ENCODE measurements at places on chromosomes 7 and 10.

GRCh38 chr10:96910488-96911395, 78.6 kb downstream of the LCOR start:
- DNase-seq, result peak; percentile 31

- DNase-seq, result peak; percentile 5
These were observed 173.9 kb upstream of the SP4 start for GRCh38 chr7:21253740-21254687.

- no peak for DNase-seq
These were observed 171.2 kb downstream of the ZNF365 start for GRCh38 chr10:62545160-62546066.

- no peak for DNase-seq
These were observed 527 bp downstream of the PDIA4 start for GRCh38 chr7:149027611-149028345.

GRCh38 chr10:77603534-77603927, 34.1 kb downstream of the KCNMA1 start:
- DNase-seq, result no peak

DNA sequence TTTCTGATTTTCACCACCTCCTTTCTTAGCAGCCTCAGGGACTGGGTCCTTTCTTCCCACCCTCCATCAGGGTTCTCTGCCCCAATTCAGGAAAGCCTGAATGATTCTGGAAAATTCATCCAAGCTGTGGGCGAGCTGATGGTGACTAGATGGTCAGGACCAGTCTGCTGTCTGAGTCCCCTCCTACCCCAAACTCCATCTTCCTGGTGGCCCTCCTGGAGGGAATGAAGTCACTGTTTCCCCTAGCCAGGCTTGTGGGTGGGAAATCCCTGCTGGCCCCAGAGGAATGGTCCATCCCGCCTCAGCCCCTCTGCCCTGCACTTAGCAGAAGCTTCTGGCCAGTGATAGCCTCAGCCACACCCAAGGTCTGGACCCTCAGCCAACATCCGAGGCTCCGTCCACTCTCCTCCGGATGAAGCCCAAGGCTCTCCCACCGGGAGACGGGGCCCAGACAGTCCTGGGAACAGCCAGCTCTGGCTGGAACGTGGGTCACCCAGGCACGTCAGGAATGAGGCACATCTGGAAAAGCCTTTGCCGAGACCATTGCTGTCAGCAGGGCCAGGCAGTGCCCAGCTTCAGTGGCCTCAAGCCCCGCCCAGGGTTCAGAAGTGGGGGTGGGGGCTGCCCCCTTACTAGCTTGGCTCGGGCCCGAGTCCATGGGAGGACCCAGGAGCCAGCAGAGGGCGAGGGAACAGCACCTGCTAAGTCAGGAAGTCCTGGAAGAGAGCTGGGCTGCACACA, 4.0 kb upstream of the AQP1 start:
- no peak for DNase-seq

DNA sequence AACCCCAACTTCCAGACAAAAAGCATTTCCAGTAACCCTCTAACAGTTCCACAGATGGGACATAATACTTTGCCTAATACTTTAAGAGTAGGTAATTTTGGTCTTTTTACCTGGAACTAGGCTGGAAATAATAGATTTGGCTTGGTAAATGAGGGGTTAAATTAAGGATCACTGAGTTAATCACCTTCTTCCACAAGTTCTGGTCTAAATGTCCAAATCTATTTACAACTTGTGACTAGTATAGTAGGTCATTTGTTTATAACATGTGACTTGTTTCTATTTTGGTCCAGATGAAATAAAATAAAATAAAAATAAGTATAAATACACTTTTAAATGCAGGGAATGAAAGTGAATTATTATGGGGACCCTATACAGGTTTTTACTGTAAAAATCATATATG, 80.1 kb downstream of the PRKCQ start:
- no peak for DNase-seq

- no peak for DNase-seq
These were observed 44.4 kb downstream of the CTTNBP2 start for GRCh38 chr7:117828825-117829224.

- peak; percentile 53 for DNase-seq
These were observed 7.8 kb downstream of the ELMO1 start for GRCh38 chr7:37440738-37441385.

DNA sequence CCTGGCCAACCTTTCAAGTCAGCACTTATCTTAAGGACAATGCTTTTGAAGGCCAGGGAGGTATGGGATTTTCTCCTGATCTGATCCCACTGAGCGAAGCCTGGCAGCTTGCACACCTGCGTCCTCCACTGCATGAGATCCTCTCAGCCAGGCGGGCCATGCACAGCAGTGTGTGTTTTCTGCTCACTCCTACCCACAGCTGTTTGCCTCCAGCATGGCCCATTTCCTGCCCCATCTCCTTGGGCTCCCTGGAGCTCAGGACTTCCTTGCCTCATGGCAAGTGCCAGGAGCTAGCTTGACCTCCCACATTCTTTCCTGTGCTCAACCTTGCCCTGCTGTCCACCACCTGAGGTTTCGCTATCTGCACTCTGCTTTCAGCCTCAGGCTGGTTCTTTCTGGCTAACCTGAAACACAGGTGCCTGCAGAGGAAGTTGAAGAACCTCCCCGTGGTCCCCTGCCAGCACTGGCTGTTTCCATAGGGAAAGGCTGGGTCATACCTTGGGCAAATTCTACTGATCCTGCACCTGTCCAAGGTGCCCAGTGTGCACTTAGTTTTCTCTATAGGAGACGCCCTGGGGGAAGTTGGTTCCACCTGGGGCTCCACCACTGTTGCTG, 43.9 kb upstream of the EEPD1 start:
- DNase-seq, result no peak

- DNase-seq, result no peak
These were observed 79.9 kb upstream of the SLC26A5 start for GRCh38 chr7:103525937-103526336.

DNA sequence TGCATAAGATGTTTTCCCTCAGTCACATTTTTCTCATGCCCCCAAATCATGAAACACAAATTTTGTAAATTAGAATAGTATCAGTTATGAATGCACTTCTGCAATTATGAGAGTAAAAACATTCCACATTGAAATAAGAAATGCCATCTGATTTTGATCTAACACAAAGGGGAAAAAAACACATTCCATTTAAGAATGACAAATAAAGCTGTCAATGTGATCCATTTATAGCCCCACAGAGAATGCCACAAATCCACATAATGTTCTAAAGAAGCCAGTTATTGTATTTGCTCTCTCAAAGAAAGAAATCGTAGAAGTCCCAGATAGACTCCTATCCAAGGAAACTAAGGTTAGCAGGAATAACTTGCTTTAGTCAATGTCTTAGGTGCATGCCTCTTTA, 48.7 kb upstream of the RHOBTB1 start:
- no peak for DNase-seq

- DNase-seq, result no peak
These were observed 129.7 kb downstream of the ADRA2A start for GRCh38 chr10:111206521-111206920.

- no peak for DNase-seq
These were observed 52.5 kb downstream of the PROSER2 start for GRCh38 chr10:11875494-11876281.

DNA sequence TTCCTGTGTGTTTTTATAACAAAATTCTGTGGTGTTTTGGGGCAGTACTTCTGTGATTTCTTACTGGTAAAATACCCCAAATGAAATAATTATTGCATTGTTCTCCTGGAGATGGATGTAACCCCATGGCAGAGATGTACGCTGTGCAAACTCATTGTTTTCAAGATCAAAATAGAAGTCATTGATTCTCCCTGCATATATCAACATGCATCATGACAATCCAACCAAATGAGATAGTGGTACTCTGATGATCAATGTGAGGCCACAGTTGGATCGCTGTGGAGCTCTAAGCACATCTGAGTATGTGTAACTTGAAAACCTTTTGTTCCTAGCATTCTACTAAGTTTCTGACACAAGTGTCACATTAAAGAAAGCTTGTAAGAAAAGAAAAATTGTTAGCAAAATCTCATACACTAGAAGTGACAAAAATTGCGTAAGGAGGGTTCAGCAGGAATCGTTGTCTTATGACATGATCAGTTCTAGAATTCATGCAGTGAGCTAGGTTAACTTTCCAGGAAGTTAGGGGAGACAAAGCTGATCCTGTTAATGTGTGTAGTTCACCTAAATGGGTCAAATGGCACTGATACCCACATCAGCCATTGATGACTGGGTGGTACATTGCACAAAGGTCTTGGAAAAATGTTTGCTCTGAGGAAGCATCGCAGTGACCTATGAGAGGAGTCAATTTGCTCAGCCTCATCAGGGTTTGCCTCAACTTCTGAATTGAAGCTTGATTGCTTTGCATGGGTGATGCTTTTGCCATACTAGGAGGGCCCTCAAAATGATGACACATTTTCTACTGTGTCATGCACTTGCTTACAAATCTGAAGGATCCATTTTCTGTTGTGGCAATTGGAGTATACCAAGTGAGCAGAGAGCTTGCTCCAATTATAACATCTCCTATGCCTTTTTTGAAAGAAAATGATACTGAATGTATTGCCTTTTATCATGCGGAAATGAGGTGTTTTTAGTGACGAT, 145.1 kb downstream of the PLXDC2 start:
- no peak for DNase-seq

DNA sequence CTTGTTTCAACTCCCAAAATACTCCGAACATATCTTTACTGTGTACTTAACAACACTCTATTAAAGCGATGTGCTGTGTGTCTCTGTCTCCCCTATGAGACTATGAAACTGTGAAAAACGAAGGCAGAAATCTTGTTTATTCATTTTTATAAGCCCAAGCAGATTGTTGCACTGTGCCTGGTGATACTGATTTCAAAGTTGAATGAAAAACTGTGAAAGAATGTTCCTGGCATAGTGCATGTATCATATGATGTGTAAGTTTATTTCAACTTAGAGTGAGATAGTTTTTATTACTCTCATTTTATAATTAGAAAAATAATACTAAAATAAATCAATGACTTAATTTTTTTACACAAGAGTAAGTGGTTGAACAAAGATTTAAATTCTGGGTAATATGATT, 471.9 kb upstream of the PCDH15 start:
- DNase-seq, result no peak

DNA sequence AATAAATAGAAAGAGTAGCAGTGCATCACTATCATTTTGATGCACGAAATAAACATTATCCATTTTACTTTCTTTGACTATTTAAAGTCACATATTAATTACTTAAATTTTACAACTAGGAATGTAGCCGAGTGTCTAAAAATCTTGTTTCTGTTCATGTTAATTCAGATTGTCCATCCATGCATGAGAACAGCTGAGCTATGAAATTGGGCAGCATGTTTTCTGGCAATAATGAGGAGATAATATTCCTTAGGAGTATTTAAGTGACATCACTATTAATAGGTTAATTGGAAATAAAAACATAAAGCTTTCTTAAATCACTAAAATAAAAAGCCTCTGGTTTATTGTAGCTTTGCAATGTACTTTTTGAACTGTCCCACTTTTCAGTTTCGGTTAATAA, 293.8 kb downstream of the PHTF2 start:
- no peak for DNase-seq

- DNase-seq, result no peak
These were observed 6.5 kb downstream of the RGS10 start for GRCh38 chr10:119535837-119536507.

- DNase-seq, result no peak
These were observed 3.0 kb downstream of the ZCCHC24 start for GRCh38 chr10:79442171-79443040.

DNA sequence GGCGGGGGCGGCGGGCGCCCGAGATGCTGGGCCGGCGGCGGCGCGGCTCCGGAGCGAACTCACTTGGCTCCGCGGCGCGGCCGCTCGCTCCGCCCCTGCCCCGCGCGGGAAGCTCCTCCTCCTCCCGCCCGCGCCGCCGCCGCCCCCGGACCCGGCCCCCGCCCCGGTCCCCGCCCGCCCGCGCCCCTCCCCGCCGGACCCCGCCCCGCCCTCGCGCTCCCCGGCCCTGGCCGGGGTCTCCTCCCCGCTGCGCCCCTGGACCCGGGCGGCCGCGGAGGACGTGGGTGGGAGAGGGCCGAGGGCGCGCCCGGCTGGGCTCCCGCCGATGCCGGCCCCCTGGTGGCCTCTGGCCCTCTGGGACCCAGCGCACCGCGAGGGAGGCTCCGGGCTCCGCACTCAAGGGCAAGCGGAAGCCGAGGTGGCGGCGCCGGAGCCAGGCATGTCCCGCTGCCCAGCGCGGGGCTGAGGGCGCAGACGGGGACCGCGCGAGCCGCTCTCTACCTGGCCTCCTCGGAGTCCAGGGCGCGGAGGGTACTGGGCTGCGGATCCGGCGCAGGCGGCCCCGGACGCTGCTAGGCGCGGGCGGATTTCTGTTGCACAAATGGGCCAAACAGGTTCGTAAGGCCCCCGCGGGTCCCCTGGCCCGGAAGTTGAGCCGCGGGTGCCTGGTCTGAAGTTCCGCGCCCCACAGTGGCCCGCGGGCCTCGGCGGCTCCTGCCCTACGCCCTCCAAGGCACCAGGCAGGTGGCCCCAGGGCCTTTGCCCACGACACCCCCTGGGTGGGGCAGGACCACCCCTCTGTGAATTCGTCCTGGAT, at the start of gene TCERG1L:
Gene TCERG1L, minus strand, starts transcription at position 61 of the 817 bp plus-strand sequence. CDS start 86 bp downstream, outside the sequence.
- DNase-seq, result no peak

DNA sequence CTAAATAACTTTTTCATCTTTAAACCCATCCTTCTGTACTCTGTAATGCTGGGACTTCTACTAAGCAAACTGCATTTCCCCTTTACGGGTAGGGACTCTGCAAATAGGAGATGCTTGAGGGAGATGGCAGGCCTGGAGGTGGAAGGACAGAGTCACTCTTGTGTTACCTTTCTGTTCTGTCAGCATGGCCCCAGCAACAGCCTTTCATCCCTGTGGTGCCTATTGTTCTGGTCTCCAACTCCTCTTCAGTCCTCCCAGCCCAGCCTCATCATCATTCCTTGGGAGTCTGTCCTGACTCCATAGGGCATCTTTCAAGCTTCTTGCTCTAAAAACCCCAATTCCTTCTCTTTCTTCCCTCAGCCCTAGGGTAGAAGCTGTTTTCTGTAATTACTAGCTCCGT, 230.0 kb downstream of the SNX13 start:
- no peak for DNase-seq

- no peak for DNase-seq
These were observed 115.9 kb upstream of the CACUL1 start for GRCh38 chr10:118870467-118871243.

- no peak for DNase-seq
These were observed 252.3 kb upstream of the KLF14 start for GRCh38 chr7:130986261-130986690.

GRCh38 chr7:147833557-147833956, 757.0 kb upstream of the C7orf33 start:
- no peak for DNase-seq

- no peak for DNase-seq
These were observed 418.6 kb upstream of the NPVF start for GRCh38 chr7:25646726-25647413.

GRCh38 chr10:43308515-43308914, 41.6 kb upstream of the RASGEF1A start:
- no peak for DNase-seq

Measured in activated naive CD4-positive, alpha-beta T cell treated with anti-CD3 and anti-CD28 coated beads, Interleukin-2, amount 50 U/mL, for 72 hours (primary cell).